NK-92 treated with Interleukin-12 subunit alpha and Interleukin-12 subunit beta, amount 100 ng/mL, for 24 hours (cell line): ENCODE measurements at places on chromosomes 12 and 14.

GRCh38 chr14:93655078-93655750, 133.1 kb downstream of the PRIMA1 start:
- DNase-seq, result no peak

DNA sequence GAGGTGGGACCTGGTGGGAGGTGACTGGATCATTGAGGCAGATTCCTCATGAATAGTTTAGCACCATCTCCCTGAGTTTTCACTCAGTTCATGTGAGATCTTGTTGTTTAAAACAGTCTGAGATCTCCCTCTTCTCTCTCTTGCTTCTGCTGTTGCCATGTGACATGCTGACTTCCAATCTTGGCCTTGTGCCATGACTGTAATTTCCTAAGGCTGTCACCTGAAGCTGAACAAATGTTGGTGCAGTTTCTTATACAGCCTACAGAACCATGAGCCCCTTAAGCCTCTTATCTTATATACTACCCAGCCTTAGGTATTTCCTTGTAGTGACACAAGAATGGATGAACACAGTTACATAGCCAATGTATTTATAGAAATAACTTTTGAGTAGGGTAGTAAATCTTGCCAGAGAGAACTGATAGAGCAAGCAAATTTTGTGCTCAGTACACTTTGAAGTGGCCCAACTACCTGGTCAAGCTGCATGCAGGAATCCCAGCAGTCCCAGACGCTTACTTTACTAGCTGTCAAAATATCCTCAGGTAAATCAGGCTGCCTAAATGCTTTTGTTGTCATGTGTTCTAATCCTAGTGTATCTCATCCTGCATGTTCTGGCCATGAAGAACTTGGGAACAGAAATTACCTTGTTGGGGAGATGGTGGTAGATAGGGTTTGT, 445.6 kb upstream of the MIS18BP1 start:
- DNase-seq, result no peak

DNA sequence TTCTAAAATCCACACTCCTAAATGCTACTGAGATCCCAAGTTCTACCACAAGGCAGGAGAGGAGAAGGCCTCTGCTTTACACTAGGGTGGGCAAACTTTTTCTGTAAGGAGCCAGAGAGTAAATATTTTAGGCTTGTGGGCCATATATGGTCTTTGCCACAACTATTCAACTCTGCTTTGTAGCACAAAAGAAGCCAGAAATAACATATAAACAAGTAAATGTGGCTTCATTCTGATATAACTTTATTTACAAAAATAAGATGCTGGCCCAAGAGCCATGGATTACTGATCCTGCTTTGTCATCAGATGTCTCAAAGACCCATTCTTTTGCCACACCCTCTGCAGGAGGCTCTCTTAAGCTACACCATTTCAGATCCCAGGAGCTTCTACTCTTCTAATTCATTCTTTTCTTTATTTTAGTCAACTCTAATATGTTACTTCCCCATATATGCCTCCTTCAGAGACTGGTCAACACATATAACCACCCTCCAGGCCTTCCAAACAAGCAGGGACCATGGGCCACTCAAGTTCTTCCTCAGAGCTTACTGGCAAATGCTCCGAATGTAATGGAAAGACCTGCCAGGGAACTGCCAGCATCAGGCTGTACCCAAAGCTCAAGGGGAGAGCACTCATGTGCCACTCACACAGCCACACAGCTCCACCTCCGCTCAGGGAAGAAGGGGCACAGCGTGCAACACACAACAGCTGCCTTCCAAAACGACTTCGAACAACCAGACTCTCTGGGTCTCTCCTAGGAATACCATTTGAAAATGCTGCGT, 15.6 kb downstream of the APPL2 start:
- no peak for DNase-seq

- no peak for DNase-seq
Measured at GRCh38 chr14:39847194-39847593, 415.0 kb upstream of the FBXO33 start.

DNA sequence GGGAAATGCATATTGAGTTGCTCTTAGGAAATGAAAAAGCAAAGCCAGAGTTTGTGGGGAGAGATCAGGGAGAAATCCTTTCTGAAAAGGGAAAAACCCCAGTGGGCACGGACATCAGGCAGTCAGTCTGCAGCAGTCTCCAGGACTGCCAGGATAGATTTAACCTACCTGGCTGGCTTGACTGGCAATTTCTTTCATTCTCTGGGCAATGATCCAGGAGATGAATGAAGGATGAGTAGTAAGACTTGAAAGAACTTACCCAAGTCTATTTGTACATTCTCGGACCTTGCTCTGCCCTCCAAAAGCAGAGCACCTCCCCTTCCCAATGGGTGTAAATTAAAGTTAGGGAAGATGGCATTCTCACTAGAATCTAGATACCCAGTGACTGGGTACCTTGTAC, 42.9 kb downstream of the CMAS start:
- DNase-seq, result no peak

- DNase-seq, result no peak
Measured at GRCh38 chr14:56759633-56760032, 50.6 kb downstream of the OTX2 start.

GRCh38 chr14:78329371-78329770, 159.2 kb downstream of the NRXN3 start:
- no peak for DNase-seq

- no peak for DNase-seq
Measured at GRCh38 chr12:3436461-3437065, 54.4 kb upstream of the PRMT8 start.

- DNase-seq, result no peak
Measured at GRCh38 chr14:32217301-32217700, 14.2 kb upstream of the RNU6-8 start.

- DNase-seq, result no peak
Measured at GRCh38 chr12:71252473-71252872, 94.7 kb upstream of the TSPAN8 start.

- DNase-seq, result no peak
Measured at GRCh38 chr14:59463787-59464485, 1.2 kb downstream of the GPR135 start.

DNA sequence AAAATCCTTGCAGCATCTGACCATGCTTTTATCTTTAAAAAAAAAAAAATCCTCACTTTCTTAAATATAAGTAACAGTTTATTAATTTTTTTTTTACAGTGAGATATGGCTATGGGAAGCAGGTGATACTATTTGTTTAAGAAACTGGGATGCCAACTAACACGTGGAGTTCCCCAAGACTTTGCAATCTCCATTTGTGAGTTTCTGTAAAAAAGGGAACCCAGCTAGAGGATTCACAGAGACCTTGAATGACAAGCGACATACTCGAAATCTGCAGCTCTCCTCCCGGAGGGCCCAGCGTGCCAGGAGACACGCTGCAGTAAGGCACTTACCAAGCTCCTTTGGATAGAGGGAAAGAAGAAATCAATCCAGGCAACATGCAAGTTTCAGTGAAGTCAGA, 30.1 kb downstream of the SLC15A4 start:
- DNase-seq, result no peak

- DNase-seq, result no peak
Measured at GRCh38 chr14:77691259-77691658, 16.6 kb downstream of the ALKBH1 start.

GRCh38 chr14:62777510-62777909, 267.7 kb downstream of the KCNH5 start:
- no peak for DNase-seq

DNA sequence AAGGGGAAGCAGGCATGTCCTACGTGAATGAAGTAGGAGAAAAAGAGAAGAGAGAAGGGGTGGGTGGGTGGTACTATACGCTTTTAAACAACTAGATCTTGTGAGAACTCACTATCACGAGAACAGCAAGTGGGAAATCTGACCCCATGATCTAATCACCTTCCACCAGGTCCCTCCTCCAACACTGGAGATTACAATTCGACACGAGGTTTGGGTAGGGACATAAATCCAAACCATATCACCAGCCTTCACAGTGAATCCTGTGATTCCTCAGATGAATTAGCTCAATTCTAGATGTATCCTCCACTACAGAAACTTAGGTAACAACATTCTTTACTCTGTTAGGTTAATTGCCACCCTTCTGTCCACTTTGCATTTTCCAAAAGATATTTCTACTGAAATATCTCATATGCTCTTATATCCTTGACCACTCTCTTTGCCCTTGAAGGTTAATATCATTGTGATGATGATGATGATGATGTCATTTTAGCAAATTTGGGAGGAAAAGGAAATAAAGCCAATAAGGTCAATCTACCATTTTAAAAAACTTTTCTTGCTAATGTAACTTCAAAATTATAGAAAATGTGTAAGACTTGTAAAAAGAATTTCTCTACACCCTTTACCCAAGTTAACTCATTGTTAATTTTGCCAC, 23.2 kb upstream of the CCNT1 start:
- no peak for DNase-seq

- no peak for DNase-seq
Measured at GRCh38 chr14:85508863-85509262, 21.1 kb upstream of the FLRT2 start.

- DNase-seq, result no peak
Measured at GRCh38 chr12:11147420-11147819, 13.0 kb upstream of the TAS2R30 start.

DNA sequence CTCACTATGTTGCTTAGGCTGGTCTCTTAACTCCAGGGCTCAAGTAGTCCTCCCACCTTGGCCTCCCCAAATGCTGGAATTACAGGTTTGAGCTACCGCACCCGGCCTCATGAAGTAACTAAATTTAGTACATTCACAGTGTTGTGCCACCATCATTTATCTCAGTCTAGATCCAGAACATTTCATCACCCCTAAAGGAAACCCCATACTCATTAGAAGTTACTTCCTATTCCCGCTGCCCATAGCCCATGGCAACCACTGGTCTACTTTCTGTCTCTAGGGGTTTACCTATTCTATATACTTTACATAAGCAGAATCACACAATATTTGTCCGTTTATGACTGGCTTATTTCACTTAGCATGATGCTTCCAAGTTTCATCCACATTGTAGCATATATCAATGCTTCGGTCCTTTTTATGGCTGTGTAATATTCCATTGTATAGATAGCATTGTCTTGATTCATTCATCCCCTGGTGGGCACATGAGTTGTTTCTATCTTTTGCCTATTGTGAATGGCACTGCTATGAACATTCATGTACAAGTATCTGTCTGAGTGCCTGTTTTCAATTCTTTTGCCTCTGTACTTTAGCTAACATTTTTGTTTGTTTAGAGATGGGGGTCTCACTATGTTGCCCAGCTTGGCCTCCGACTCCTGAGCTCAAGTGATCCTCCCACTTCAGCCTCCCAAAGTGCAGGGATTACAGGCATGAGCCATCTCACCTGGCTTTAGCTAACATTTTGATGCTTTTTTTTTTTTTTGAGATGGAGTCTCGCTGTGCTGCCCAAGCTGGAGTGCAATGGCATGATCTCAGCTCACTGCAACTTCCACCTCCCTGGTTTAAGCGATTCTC, 10.2 kb upstream of the SH2B3 start:
- no peak for DNase-seq

DNA sequence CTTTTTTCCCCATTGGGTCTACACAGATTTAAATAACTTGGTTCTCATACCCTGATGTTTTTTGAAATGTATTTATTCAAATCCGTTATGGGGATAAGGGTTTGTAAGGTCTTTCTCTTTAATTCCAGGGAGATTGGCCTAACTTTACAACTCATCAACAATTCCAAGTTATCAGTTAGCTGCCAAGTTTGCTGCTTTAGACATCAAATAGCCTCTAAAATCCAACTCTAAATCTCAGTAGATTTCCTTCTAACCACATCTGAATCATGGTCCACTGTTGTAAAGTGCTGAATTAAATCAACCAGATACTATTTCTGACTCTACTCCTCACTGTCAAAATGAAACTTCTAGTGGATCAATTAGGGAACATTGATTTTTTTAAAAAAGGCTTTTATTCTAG, 364.1 kb upstream of the E2F7 start:
- DNase-seq, result no peak

- DNase-seq, result no peak
Measured at GRCh38 chr14:50725761-50726160, 57.7 kb upstream of the SAV1 start.

- no peak for DNase-seq
Measured at GRCh38 chr14:62800577-62800976, 244.7 kb downstream of the KCNH5 start.

DNA sequence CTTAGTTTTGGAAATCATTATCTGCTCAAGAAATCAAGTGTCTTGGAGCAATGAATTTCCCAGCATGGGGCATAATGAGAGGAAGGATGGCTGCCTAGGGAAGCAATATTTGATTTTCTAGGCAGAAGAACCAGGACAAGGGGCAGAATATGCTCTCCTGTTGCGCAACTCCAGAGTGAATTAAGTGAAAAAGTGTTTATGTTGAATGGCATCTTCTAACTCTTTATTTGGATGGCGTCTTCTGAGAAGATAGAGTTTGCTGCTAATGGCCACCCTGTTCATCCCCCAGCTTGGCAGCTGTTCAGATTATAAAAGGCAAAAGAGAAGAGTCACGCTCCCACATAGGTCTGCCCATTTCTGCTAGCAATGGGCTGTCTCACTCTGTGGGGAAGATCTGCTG, 1278.1 kb downstream of the AACS start:
- DNase-seq, result no peak

DNA sequence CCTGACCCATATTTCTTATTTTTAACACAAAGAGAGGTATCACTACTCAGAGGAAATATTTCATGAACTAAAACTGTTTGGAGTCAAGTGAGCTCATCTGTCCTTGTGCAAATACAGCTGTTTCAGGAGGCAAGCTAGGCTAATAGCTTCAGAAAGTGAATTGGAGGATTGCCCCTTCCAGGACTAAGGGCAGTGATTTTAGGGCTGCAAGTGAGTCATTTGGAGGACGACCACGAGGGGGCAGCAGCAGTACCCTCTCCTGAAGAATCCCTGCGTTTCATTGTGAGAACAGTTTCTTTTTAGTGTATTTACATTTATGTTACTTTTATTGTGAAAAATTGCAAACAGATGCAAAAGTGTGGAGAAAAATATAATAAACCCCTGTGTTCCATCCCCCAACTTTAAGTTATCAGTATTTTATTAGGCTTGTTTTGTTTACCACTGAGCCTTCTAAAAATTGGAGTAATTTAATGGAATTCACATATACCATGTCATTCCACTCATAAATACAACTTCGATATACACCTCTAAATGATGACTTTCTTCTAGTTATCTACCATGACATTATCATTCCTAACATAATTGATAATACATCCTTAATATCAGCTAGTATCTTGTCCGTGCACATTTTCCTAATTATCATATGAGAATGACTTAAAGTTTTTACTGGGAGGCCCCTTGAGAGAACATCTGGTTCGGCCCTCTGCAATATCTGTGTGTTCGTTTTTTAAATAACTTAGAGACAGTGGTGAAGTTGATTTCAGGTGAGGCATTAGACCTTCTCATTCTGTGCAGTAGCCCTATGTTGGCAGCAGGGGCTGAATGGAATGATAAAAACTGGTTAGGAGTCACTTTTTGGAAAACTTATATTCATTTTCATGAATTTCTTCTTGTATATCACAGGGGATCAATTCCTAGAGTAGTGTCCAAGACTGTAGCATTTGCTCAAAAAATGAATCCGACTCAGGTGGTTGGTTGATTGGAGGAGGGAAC, 13.7 kb downstream of the FOXJ2 start:
- peak; percentile 9 for DNase-seq
